Caki2 (cell line): ENCODE measurements at places on chromosomes 2 and 18.

DNA sequence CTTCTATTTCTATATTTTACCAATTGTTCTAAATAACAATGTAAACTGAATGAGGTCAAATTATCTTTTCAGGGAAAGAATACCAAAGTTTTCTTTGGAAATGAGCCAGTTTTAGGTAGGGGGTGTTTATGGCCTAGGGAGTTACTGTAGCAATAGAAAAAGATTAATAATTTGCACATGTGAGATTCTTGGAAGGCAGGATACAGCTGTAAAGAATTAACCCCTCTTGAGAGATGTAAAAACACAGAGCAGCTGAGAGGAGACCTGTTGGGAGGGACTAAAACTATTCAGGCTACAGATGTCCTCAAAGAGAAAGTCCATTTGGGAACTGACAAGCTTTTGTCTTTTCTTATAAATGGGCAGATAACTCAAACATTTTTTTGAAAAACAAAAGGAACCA lies 182.2 kb downstream of the FIGN start:
- DNase-seq = peak; percentile 9

- DNase-seq = no peak
Observed at GRCh38 chr2:25030702-25031101, 11.2 kb upstream of the EFR3B start.

- peak; percentile 75 for DNase-seq
Observed at GRCh38 chr2:234880551-234881211, 71.1 kb upstream of the SH3BP4 start.

- DNase-seq = no peak
Observed at GRCh38 chr2:165586019-165586418, 116.5 kb downstream of the CSRNP3 start.

DNA sequence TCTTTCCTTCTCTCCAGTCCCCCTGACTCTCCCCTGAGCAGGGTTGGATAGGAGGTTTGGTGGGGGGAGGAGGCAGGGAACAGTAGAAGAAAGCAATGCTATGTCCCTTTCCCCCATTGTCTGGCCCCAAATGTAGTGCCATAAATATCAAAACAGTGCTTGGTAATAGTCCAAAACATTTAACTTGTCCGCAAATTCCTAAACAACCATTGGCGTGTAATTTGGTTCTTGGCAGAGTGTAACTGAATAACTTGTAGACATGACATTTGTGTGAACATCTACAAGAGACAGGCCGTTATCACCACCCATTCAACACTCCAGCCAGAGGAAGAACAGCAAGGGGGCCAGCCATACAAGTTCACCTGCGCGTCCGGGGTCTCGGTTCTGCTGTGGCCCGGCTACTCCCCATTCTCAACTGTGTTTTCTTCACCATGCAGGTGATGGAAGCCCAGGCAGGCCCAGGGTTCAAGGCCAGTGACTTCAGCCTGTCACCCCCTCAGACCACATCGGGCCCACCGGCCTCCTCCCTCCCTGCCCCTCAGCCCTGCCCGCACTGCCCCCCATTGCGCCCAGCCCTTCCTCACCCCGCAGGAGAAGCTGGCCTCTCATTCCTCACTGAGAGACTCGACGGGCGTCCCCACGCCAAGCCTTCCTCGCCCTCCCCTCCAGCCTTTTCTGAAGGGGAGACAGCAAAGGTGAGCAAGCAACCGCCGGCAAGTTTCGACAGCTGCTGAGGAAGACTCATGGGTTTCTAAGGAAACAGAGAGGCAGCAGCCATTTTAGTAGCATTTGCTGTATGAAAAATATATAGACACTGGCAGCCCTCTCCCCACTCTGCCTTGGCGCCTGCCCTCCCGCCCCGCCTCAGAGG lies 699 bp upstream of the RAPGEF4 start:
- DNase-seq = no peak

GRCh38 chr2:20232837-20233207 lies 7.9 kb upstream of the SDC1 start:
- no peak for DNase-seq

GRCh38 chr2:42513252-42513918 lies 19.6 kb upstream of the KCNG3 start:
- peak; percentile 18 for DNase-seq

DNA sequence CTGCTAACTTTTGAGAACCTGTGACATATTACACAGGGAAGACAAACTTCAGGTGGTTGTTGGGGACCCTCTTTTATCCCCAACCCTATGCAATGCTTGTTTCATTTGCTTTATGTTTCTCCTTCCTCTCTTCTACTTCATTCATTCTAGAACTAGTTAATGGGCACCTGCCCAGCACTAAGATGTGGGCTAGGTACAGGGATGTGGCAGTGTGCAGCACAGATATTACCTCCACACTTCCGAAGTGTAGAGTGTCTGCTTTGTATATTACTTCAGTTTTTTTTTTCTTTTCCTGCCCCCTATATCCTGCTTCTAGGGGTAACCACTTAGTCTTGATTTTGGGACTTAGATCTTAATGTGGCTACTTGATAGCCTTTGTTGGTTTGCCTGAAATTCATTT lies 35.1 kb downstream of the CD28 start:
- DNase-seq = no peak

DNA sequence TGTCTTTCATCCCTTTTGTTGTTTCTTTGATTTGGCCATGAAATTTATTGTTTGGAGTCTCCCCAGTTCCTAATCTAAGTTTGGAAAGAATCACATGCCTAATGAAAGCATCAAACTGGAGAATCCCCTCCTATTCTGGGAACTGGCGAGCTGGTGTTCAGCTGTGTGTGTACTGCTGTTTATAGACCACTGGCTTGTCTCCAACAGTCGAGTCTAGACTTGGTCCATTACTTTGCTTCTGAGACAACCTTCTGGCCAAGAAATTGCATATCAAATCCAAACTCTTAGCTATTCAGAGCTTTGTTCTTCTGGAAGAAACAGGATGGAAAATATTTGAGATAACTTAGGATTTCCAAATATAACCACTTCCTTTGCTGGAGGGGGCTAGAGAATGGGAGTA lies 111.5 kb upstream of the THSD7B start:
- DNase-seq = no peak
